ENCODE measurements at places on chromosomes 12 and 14.

GRCh38 chr12:85516039-85516438 is 236.0 kb downstream of the ALX1 start:
- no peak for DNase-seq

- DNase-seq: no peak
These were observed 4.3 kb upstream of the HOXC12 start for GRCh38 chr12:53950437-53950773.

- no peak for DNase-seq
These were observed 304.3 kb upstream of the KITLG start for GRCh38 chr12:88884600-88884999.

DNA sequence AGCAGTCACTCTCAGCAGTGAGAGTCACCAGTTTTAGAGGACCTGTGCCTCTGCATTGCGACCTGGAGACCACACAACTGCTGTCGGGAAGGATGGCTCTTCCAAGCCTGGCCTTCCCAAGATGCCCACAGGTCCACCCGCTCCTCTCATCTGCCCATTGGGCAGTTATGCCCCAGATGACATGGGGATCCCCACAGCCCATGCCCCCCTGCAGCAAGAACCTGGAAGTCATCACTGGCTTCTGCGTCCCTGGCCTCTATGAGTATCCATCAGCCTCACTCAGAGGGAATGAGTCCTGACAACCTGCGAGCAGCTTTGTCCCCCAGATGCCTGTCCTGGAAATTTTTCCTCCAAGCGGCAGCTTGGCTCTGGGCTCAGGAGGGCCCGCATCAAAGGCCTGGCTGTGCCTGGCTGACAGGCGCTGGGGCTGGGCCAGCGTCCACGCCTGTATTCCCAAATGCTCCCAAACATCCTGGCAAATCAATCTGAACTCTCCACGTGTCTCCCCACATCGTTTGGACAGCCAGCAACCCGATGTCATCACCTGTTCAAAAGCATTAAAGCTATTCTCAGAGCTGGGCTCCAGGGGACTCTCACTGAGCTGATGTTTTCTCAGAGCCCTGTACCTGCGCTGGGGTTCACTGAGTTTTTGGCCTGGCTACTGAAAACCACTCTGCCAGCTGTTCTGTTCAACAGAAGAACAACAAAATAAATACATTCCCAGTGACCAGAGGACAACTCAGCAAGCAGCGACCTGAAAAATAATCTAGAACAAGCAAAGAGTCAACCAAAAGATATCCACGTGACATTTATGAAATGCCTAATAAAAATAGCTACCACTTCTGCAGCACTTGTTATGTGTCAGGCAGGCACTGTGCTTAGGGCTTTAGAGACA is 57.8 kb downstream of the CLMN start:
- no peak for DNase-seq

DNA sequence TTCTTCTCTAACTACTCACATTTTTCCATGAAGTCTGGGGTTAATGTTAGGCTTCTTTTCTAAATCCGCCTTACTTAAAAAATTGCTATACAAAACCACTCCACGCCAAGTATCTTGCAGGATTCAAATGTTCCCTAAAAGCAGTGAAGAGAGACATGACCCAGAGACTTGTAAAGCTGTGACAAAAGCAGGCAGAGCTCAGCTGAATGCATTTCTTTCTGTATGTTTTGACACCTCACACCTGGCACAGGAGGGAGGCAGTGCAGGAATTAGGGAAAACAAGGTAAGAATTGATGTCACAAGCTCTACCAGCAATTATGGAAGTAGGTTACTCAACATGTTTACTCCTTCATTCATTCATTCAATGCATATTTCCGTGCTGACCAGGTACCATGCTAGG is 295.0 kb downstream of the RPAP3 start:
- no peak for DNase-seq

GRCh38 chr14:93337143-93337753 is 4.4 kb upstream of the BTBD7 start:
- no peak for DNase-seq

DNA sequence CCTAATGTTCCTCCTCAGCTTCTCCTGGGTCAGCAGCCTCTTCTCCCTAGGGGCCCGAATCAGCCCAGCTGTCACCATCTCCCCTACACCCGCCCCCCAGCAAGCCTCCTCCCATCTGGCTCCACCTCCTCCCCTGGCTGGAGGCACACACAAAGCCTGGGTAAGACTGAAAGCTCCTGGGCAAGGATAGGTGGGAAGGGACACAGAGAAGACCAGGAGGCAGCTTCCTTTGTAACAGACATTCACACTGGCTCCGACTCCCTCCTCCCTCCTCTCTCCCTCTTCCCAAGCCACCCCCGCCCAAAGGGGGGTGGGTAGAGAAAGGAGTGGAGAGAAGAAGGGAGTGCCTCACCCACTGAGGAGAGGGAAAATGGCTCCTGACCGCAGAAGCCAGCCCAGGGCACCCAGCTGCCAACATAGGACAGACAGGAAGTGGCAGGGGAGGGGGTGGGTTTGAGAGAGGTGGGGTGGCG is 4.0 kb downstream of the CHD4 start:
- peak; percentile 34 for DNase-seq

GRCh38 chr12:126617312-126617711 is 1552.1 kb downstream of the AACS start:
- DNase-seq: no peak
